ENCODE measurements at places on chromosomes 5 and 9.

DNA sequence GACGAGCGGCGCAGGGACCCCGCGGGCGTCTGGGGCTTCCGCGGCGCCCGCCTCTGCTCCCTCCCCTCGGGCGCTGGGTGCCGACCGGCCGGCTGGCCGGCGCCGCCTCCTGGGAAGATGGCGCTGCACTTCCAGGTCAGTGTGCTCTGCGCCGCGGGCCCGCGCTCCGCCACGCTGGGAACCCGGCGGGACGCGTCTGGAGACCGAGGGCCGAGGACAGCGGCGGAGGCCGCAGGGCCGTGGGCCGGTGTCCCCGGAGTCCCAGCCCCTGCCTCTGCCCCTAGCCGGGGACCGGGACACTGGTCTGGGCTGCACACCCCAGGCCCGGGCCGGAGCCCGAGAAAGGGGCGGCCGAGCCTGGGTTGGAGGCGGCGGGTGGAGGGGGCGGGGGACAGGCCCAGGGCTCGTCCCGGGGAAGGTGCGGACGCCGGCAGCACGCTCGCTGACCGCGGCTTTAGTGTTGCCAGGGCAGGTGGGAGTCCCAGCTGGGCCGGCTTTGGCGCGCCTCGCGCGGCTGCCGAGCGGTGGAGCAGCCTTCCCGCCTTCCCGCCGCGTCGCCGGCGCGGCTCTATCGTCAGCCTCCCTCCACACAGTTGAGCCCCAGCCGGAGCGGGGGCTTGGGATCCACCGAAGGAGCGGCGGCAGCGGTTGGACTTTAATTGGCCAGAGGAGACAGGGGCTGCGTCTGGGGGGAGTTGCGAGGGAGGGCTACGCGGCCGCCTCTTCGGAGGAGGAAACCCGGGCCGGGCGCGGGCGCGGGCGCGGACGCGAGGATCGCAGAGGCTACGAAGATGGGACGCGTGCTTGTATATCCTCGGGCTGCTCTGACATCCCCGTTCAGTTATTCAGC is at the start of gene RANBP17:
RANBP17 (plus strand) TSS at position 102 of the 850 bp plus-strand sequence.
- no peak for DNase-seq

GRCh38 chr5:83877911-83878706 is 157.5 kb upstream of the HAPLN1 start:
- DNase-seq: no peak

DNA sequence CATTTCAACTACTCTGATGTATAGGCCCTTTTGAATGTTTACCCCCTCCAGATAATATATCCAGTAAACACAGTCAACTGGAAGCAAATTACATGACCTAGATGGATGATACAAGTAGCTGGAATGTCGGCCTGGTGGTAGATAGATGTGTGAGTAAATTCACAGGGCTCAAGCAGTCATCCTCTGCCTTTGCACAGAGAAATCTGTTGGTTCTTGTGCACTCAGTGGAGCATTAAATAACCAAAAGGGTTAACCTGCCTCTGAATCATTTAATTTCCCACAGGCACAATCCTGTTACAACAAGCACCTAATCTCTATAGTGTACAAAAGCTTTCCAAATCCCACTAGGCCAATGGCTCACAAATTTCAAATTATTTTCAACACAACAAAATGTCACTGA is 668.3 kb downstream of the DNAH5 start:
- DNase-seq: no peak

DNA sequence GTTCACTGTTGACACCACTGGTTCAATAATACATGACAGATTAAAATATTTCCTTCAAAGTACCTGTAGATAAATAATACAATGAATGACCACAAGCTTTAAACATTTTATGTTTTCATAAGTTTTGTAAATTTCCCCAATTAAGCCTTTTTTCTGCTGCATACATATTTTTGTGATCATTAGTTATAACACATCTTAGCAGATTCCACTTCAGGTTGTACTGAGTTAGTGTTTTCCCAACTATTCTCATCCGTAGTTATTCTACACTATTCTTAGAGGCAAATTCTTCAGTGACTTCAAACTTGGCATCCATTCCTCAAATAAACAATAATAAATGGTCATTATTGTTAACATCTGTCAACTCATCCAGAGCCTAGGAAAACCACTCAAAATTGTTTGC is 100.9 kb downstream of the NRG2 start:
- DNase-seq: no peak

DNA sequence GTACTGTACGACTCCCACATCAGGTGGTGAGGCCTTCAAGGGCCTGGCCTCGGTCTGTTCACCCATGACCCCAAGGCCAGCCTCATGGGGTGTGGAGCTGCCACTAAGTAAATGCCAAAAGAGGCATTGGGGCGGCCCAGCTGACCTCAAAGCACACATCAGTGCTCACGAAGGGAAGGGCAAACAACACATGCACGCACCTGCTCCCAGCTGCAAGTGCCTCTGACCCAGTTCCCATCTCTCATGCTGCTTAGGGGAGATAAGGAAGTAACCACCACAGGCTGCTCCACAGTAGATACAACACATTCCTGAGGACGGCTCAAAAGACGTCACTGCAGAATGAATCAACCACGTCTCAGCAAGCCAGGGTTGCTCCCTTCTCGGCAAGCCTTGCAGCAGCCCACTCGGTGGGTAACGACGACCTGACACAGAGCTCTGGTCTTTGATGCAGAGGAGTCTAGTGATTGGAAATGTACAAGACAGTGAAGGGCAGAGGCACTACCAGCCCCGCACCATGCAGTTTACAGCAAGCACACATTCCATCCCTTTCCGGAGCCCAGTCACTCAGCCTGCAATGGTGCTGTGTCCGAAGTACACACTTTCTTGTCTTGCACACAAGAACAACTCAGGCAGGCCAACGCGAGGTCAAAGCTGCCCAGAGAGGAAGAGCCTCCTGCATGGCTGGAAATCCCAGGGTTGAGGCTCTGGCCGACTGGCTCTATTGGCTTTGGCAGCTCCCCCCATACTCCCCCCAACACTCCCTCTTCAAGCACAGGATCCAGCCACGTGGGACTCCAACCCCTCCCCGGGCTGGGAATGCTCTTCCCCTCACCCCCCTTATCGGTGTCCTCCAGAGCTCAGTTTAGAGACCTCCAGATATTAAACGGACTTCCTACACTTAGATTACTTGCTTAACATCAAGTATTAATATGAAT is 31.8 kb downstream of the FABP6 start:
- DNase-seq: no peak

GRCh38 chr5:9182899-9183695 is 362.8 kb downstream of the SEMA5A start:
- DNase-seq: no peak

DNA sequence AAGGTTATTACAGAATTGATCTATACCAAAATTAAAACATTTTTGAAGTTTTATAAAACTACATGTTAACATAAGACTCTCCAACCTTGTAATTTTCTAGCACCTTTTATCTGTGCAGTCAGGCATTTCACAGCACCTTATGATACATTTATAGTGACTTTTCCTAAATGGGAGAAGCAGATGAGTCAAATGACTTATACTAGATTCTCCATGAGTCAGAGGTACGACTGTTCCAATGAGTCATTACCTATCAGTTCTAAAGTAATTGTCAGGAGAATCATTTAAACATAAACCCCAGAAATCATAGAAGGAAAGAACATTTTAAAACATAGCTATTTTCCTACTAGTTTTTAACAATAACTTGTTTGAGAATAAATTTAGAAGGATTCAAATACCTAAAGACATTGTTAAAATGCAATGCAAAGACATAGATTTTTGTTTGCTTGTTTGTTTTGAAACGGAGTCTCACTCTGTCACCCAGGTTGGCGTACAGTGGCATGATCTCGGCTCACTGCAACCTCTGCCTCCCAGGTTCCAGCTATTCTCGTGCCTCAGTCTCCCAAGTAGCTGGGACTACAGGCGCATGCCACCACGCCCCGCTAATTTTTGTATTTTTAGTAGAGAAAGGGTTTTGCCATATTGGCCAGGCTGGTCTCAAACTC is 34.7 kb upstream of the DMXL1 start:
- DNase-seq: peak; percentile 58

GRCh38 chr9:112867275-112867991 is 23.2 kb downstream of the SLC46A2 start:
- DNase-seq: peak; percentile 39

DNA sequence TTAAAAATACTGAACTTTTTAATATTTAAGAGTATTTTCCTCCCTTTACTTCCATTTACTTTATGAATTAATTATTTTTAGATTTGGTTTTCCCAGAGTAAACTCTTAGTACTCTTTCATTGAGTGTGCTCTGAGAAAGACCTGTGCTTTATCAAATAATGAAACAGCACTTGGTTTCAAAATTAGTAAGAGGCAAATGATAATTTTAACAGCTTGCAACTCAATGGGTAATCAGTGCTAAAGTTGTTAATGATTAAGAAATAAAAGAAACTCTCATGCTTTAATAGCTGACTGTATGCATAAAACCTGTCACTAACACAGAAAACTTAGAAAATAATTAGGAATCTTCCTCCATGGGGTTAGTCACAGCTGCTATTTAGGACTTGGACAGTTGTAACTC is 244.4 kb downstream of the RFX3 start:
- DNase-seq: no peak

DNA sequence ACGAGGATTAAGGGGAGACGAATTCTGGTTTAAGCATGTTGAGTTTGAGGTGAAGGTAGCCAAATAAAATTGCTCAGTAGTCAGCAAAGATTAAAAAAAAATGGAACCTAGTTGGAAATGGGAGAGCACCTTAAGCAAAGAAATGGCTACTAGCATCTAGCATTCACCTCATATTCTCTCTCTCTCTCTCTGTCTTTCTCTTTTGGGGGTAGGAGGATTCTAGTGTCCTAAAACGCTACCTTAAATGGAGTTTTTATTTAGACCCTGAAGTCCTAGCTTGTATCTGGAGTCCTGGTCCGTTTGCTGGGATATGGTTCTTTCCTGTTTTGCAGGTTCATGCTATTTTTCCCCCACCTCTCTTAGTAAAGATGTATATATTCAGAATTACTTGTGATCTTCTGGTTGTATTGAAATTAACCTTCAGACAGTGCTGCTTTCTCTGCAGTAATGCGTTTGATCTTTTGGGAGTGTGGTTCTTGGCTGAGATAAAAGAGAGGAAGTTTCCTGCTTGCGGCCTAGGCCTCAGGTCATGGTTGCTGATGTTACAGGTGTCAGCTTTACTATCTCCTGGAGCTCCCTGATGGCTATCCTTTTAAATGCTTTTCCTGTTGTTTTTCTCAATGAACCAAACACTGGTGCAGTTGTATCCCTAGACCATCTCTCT is 8.0 kb downstream of the TGFBR1 start:
- DNase-seq: peak; percentile 28

- DNase-seq: no peak
These were observed 95.8 kb downstream of the PLPP1 start for GRCh38 chr5:55438998-55439397.

DNA sequence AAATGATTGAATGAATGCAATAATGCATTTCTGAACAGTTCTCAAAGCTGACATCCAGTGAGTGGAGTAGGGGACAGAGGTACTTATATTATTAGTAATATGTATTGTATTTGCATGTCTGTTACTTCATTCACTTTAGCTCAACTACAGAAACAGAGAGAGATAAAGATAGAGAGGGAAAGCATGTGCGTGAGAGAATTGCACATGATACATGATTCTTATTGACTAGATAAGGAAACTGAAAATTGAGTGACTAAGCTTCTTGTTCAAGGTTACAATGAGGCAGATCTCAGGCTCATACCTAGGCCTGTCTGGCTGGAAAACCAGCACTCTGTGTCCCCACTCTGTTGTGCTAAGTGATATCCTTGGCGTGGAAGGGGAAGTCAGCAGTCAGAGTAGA is 337.7 kb upstream of the KLF4 start:
- no peak for DNase-seq

DNA sequence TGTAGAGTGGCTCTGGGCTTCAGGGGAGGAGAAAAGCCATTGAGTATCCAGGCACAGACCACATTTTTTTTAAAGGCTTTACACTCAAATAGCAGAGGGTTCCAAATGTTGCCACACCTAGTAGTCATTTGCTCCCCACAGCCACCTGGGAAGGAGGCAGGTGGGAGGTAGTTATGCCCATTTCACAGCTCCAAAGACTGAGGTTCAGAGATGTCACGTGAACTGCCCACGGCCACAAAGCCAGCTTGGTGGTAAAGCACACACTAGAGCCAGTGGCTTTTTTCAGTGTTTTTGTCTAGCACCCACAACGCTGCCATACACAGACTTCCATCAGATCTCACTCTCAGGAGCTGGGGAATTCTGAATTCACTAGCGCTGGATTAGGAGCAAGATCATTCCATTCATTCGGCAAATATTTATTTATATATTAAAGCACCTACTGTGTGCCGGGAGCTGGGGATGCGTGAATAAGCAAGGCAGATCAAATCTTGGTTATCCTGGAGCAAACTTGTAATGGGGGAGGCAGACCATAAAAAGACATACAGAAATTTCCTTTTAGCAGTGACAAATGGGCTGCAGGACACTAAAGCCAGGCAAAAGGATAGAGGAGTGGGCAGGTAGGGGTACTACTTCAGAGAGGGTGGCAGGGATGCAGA is 7.4 kb downstream of the WHRN start:
- no peak for DNase-seq

DNA sequence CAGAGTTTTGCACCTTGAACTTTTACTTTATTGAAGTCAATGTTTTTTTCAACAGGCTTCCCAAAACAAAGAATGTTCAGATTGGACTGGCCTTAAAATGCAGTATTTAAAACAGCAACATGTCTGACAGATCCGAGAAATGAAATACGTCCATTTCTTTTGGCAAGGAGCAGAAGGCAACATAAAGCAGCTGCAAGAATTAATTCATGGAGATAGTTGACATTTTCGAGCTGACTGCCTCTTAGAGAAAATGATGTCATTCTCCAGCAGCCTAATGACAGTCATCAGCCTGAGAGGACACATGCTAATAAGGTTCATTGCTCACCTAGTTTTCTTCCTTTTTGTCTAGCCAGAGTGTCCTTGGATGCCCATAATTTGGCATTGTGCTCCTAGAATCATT is 232.2 kb upstream of the SEMA6A start:
- no peak for DNase-seq

DNA sequence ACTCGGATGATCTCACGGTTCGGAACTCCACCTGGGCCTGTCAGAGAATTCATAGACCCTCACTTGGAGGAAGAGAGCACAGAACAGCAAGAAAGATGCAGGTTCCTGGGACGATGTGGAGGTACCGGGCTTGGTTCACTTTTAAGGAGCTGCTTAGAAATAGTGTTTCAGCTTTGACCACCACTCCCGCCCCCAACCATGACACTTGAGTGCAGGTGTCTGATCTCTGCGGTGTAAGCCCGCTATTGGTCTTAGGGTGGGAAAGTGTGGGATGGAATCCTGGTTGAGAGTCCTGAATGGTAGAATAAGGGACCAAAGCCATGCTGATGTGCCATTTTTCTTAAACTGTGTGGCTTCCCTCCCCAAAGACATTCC is 97.2 kb upstream of the LMX1B start:
- no peak for DNase-seq

DNA sequence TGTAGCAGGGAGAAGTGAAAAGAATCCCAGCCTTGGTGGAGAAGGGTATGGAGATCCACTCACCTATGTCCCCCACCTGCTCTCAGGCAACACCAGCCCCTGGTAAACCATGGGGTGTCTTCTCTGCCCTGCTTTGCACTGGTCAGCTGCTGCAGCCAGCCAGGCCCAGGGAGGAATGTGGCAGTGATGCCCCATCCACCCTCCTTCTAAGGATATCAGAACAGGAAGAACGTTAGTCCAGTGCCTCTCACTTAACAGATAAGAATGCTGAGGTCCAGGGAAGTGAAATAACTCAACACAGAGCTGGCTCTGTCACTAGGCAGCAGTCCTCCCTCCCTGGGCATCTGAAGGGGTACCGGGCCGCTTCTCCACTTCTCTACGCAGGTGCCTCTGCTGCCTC is 9.7 kb upstream of the PPIC start:
- no peak for DNase-seq

GRCh38 chr5:51622161-51622790 is 239.0 kb downstream of the ISL1 start:
- DNase-seq: no peak
